C1 segment of cervical spinal cord (tissue), 14 donors: ENCODE measurements at places on chromosomes 7 and 10.

DNA sequence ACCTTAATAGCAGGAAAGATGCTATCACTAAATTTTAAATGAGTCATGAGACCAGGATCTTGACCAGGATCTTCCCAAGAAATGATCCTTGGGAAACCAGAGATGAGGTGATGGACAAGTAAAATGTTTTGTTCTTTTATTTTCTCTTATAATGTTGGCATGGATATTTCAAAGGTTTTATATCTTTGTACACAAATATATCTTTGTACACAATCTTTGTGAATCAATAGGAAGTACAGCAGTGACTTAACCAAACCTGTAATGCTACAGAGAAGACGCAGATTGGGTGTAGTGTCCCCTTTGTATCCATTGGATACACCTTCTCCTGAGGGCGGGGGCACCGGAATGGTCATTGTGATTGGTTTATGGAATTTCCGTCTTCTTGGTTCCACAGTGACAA lies 180.1 kb upstream of the CCDC6 start:
- no peak for DNase-seq

DNA sequence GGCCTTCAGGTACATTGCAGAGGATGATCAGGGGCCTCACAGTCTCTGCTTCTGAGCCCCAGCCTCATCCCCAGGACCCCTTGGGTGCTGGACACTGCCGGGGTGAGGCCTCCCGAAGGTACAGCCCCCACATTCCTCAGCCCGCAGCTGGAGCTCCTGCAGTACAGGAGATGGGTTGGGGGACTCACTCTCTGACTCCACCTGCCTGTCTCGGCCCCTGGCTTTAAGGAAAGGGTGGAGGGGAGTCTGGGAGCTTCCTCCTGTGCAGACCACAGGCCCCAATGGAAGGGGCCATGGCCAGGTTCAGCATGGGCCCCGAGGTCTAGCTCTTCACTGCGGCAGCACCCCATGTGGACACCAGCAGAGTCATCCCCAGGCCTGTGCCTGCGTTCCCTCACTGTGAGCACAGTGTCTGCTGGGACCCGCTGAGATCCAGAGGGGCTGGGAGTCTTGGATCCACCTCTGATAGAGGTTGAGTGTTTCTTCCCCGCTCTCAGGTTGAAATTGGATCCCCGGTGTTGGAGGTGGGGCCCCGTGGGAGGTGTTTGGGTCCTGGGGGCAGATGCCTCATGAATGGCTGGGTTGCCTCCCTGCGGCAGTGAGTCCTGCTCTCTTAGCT lies 99.9 kb downstream of the PRKAG2 start:
- no peak for DNase-seq

DNA sequence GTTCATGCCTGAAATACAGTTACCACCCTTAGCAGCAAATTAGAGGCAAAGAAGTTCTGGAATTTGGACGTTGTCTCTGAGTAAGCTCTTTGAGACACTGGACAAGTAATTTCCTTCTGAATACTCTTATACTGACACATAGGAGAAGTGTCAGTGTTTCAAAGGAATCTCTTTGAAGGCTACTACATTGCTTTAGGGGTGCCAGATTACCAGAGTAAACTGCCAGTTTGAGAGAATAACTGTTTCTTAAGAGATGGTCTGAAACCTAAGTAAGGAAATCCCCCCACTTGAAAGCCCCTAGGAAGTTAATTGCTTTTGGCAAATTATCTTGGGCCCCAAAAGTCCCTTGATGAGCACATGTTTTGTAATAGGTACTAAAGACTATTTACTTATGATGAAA lies 3.4 kb downstream of the FAS start:
- no peak for DNase-seq

GRCh38 chr7:134085311-134085710 lies 41.8 kb upstream of the LRGUK start:
- no peak for DNase-seq

GRCh38 chr7:32809871-32810270 lies 81.7 kb downstream of the KBTBD2 start:
- DNase-seq: no peak

DNA sequence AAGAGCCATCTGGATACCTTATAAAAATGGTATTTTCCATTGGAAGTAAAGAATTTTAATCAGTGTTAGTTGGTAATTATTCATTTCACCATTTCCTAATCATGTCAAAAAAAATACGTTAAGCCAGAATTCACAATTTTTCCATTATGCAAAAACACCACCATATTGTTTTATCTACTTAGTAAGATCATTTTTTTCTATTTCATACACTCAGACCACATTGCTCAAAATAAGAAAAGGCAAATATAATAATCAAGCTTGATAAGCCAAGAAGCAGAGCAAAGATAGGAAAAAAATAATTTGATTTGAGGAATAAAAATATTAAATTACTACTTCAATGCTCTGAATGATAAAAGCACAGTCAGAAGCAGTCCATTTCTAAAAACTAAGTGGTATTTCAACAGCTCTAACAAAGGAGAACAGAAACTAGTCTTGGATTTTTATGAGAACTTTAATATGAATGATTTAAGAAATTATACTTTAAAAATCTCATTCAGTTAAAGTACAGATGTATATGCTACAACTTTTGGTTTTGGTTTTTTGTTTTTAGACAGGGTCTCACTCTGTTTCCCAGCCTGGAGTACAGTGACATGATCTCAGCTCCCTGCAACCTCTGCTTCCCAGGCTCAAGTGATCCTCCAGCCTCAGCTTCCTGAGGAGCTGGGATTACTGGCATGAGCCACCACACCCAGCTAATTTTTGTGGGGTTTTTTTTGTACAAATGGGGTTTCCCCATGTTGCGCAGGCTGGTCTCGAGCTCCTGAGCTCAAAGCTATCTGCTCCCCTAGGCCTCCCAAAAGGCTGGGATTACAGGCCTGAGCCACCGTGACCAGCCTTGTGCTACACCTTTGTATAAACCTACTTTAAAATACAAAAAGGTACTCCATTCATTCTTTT lies 46.6 kb downstream of the LRRN3 start:
- no peak for DNase-seq

GRCh38 chr10:71250842-71251241 lies 38.5 kb downstream of the UNC5B start:
- no peak for DNase-seq

- no peak for DNase-seq
Observed at GRCh38 chr10:54613162-54613561, 187.9 kb downstream of the PCDH15 start.

DNA sequence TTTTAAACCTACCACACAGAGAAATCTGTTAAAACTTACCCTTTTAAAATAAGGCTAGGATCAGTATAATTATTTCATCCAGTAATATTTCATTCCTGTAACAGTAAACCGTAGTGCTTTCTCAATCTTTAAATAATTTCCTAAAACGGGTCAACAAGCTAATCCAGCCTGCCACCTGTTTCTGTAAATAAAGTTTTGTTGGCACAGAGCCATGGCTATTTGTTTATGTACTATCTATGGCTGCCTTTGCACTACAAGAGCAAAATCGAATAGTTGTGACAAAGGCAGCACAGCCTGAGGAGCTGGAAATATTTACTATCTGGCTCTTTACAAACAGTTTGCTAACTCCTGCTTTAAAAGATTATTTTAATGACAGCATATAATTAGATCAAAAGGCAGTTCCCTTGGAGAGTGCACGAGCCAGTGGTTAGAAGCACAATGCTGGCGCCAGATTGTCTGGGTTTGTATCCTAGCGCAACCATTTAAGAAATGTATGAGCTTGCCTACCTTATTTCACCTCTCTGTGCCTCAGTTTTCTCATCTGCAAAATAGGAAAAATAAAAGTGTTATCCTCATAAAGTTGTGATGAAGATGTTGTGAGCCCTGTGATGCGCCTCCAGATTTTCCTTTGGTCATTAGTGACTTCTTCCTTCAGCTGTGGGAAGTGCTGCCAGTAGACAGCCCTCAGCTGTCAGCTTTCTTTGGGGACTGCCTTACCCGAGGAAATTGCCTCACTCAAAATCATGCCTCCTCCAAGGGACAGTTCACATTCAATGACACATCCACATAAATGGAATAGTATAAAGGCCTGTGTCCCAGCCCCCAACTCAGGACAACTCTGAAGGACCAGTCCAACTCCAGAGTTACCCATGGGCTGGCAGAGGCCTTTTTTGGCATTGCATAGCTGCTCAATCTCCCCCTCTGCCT lies 11.8 kb upstream of the MIOS start:
- DNase-seq: no peak

- no peak for DNase-seq
Observed at GRCh38 chr7:115734641-115735040, 295.9 kb downstream of the TFEC start.

- DNase-seq: peak; percentile 72
Observed at GRCh38 chr10:86585037-86585929, 63.7 kb upstream of the WAPL start.

DNA sequence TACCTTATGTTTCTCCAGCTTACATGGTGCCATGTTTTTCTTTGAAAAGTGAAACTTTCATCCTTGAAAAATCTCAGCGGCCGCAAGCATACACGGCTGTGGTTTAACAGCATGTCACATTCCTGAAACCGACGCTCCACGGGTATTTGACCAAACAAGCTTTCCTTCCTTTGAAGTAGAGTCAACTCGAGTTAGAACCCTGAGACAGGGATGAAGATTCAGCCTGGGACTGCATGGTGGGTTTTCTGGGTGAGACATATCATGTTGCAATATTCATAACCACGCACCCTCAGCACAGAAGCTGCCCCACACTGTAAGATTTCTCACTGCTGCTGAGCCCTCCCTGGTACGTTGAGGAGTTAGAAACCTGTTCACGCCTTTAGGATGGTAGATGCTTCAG lies 8.1 kb downstream of the CYP26A1 start:
- DNase-seq: no peak

DNA sequence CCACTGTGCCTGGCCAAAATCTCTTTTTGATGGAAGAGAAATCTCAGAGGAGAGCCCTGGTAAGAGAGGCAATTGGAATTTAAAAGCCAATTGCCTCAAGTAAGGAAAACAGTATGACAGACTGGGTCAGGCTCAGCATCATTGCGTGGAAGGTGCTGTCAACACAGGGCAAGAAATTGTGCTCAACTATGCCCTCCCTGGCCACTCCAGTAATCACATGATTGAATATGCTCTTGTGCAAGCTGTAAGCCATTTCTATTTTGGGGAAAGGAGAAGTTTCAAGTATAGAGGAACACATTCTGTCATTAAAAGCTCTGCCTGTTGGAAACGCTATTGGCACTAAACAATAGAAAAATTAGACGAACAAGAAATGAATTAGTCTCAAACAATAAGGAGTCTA lies 1127.7 kb downstream of the REEP3 start:
- no peak for DNase-seq

- no peak for DNase-seq
Observed at GRCh38 chr10:86967481-86967941, 771 bp upstream of the ADIRF start.

DNA sequence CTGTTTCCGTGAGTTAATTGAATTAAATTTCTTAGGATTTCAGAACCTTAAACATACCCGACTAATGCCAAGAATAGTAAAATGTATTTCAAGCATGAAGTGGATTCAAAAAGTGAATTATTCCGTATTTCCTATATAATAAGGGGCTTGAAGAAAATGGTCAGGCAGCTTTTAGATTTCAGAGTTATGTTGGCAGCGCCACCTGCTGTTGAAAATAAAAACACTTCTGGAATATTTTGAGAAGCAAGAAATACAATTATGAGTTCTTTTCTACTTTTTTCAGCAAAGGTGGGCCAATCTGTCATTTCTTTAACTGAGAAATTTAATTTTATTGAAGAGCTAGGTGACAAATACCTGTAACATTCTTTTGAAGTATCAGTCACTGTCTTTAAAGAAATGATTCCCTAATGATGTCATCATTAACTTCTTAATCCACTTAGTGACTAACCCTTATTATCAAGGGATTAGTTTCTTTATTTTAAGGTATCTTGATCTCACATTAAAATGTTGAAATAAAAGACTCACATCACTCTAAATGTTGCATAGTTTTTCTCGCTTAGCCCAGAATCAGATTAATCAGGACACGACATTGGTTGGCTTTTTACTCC lies 36.6 kb upstream of the AGR3 start:
- no peak for DNase-seq

DNA sequence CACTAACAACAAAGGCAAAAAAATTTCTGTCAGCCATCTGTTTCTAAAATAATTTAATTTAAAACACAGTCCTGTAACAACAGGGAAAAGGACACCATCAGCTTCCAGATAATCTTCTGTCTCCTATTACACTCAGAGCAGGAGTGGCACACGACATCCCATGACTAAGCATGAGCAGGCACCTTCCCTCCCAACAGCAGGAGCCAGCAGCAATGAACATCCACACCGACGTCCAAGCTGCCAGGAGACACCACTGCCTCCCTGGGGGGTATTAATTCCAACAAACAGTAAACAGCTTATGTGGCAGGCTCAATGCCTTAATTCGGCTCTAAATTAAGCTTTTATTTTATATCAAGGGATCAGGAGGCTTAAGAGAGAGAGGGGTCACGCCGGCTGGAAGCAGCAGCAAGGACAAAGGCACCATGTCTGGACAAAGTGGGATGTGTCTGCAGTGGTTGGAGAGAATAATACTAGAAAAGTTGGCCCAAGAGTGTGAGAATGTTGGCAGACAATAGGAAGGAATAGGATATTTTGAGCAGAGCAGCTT lies 45.7 kb downstream of the KIAA1549 start:
- DNase-seq: no peak

- no peak for DNase-seq
Observed at GRCh38 chr10:65419629-65420028, 1506.2 kb upstream of the LRRTM3 start.

- no peak for DNase-seq
Observed at GRCh38 chr10:34996843-34997242, 93.3 kb downstream of the CUL2 start.

DNA sequence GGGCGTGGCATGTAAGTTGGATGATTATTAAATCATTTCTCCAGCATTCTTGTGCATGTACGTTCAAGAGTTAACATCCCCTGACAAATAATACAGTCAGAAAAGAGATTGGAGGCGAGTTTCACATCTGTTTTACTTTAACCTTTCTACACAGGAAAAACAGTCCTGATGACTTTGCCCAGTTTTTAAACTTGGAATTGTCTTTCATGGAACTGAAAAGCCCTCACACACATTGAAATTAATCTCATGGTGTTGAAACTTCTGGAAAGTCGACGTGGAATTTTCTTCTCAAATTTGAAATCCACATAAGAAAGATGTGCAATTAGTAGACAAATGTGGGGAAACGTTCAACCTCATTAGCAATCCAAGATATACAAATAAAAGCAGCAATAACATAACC lies 31.2 kb upstream of the ZNF438 start:
- DNase-seq: no peak

DNA sequence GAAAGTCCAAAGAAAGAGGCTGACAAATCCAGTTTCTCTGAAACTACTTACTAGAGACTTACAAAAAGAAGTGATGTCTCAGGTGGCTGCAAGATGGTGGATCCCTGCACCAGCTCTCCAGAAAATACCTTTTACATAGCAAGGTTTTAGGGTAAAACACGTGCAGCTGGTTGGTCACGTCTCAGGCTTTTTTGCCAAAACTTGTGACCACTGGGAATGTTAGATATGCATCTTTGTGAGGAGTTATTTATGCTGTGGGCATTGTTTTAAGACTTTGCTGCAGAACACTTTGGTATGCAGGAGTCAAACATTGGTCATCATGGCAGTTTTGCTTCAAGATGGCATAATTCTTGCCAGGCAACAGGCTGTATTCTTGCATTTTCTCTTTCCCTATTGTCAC lies 1352.8 kb downstream of the REEP3 start:
- no peak for DNase-seq
